ENCODE measurements at places on chromosomes 13 and 19.

DNA sequence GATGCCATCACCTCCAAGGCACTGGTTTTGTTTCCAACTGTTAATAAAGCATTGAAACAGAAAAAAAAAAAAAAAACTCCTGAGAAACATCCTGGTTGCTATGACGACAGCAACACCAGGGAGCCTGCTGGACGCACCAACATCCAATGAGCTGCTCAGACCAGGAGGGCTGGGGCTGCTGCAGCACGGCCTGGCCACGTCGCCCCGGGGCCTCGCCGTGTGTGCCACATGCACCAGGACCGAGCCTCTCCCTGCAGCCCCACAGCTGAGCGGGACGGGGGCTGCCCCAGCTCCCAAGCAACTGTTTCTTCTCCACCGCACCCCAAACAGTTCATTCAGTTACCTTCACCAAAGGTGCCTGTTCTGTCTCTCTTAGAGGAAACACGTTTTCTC lies 54.5 kb downstream of the RASA3 start:
- no peak for DNase-seq

DNA sequence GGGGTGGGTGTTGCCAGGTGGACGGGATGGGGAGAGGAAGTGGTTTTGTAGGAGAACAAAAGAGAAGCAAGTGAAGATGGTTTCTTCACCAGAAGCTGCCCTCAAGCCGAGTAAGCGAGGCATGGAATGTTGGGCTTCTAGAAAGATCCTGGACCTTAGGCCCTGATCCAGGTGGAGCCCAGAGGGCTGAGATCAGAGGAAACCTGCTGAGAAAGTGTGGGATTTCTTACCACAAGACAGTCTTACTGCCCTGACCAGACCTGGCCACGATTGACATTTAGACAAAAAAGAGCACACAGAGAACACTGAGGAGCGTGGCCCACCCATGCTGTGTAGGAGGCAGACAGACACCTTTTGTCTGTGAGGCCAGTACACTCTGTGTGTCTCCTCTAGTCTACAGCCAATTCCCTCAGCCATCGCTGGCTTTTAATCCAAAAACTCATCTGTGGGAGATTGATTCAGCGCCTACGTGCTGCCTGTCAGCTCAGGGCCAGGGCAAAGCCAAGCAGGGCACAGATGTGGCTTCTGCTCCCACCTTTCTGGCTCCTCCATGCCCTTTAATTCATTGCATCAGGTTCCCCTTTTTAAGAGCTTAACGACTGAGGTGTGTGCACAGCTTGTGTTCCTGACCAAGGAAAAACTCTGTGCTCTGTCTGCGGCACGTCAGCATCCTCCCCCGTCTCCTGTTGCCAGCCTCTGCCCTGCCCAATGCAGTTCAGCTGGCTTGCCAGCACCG lies 123.3 kb downstream of the AKAP11 start:
- DNase-seq = peak; percentile 21

DNA sequence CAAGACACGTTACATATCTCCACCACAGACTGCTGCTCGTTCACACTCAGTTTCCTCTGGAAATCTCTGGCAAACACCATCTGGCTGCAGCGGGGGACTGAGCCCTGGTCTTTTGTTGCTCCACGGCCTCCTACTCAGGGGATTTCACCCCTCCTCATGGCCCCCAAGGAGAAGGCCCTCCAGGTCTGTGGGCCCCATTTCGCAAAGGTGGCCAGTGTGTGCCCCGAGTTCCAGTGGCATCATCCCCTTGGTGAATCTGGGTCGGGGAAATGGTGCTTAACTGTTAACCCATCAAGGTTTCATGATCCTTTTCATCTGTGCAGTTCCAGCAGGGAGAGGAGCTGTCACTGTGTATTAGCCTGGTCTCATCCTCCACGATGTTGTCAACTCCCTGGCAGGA lies 235.4 kb upstream of the MAB21L1 start:
- DNase-seq = no peak

GRCh38 chr19:11881151-11881800 lies 6.3 kb upstream of the ZNF69 start:
- peak; percentile 76 for DNase-seq

DNA sequence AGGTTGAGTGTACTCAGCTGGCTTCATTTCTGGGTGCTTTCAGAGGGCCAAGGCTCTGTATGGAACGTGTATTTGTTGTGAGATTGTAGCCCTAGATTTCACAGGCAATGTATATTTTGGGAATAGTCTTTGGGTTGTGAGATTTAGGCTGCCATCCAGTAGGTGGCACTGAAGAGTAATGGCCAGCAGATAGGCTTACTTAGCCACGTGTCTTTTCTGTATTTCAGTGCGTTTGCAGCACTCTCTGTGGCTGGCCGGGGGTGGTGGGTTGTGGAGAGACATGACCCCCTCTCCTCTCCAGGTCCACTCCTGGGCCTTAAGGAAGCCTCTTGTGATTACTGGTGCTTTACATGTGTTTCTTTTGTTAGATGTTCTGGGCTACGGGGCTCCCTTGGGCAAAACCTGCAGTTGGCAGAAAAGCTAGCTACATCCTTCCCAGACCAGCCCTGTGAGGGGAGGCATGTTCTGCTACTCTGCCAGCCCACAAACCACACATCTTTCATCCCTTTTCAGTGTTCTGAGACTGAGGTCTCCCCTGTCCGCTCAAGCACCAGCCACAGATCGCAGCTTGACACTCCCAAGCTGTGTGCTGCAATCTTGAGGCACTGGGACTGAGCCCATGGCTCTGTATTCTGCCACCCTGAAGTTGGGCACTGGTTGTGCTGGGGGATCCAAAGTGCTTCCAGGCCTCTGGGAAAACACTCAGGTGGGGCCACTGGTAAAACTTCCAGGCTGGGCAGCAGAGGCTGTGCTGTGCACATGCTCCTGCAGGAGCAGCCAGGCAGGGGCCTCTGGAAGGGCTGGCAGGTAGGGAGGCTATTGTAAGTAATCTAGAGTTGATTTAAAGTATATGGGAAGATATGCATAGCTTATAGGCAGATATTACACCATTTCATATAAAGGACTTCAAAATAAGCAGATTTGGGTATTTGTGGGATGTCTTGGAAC lies 1096.8 kb upstream of the PCDH20 start:
- peak; percentile 0 for DNase-seq

GRCh38 chr13:76387566-76387965 lies 498.6 kb downstream of the KCTD12 start:
- DNase-seq = no peak

- peak; percentile 86 for DNase-seq
These were observed 10.4 kb upstream of the RASA3 start for GRCh38 chr13:114142640-114143490.

GRCh38 chr13:23861310-23861709 lies 27.9 kb downstream of the MIPEP start:
- DNase-seq = no peak

DNA sequence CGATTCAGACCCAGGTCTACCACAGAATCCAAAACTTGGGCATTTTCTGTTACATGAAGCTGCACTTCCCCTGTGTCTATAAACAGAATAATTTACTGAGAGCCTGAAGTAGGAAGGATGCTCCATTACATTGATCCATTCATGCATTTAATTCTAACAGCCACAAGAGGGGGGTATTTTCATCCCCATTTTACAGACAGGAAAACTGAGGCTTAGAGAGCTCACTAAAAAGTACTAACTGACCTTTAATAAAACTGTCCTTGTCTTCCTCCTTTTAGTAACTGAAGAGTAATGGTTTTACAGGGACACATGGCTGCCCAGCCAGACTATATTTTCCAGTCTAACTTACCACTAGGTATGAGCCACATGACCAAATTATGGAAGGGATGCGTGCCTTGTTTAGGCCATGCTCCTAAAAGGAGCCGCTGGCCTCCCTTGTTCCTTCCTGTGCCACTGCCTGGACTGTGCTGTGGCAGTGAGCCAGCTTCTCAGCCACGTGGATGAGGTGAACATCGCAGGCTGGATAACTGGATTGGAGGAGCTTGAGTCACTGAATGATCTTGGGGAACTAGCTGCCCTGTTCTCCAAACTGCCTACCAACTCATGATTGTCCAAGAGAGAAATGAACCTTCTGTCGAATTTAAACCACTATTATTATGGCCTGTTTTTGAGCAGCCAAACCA lies 108.3 kb downstream of the DOCK9 start:
- DNase-seq = peak; percentile 23

- DNase-seq = no peak
These were observed 231.8 kb downstream of the SHISA2 start for GRCh38 chr13:25819856-25820530.

GRCh38 chr13:97318532-97318931 lies 96.4 kb downstream of the MBNL2 start:
- no peak for DNase-seq

GRCh38 chr19:419721-420515 lies 11.0 kb upstream of the C2CD4C start:
- no peak for DNase-seq

Data from CD4-positive, alpha-beta T cell treated with Interleukin-12 subunit alpha and Interleukin-12 subunit beta, for 1 hour (primary cell).